ENCODE measurements at places on chromosomes 4 and X.
A peak's percentile ranks its signal among the peaks of the same experiment; 100 is the strongest.

DNA sequence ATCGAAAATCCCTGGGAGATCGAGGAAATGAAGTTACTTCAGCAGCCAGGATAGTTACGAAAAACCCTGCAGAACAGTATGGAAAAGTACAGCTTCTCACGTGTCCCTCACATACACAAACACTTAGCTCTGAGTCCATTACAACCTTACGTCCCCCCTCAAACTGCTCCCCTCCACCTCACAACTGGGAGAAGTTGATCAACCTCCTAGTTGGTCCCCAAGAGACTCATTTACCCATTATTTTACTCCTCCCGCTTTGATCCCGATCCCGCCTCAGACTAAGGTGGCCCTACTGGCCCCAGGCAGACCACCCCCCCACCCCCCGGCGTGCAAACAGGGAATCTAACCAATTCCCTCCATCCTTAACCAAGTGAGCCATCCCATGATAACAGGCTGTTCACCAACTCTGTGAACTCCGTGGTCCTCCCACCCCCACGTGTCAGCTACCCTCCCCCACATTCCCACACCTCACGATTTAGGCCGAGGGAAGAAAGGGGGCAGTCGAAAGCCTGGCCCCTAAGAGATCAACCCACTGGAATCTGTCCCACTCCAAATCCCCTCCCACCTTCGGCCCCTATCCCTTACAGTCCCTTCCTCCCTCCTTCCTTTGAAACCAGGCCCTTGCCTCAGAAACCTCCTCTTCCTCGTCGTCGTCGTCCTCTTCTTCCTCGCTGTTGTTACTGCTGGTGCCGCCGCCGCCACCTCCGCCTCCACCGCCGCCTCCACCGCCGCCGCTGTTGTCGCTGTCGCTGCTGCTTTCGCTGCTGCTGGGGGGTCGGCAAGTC, 755 bp downstream of the ANKRD17 start:
- DNase-seq: no peak

- DNase-seq: no peak
These were observed 206.7 kb downstream of the SHROOM3 start for GRCh38 chr4:76641758-76642157.

DNA sequence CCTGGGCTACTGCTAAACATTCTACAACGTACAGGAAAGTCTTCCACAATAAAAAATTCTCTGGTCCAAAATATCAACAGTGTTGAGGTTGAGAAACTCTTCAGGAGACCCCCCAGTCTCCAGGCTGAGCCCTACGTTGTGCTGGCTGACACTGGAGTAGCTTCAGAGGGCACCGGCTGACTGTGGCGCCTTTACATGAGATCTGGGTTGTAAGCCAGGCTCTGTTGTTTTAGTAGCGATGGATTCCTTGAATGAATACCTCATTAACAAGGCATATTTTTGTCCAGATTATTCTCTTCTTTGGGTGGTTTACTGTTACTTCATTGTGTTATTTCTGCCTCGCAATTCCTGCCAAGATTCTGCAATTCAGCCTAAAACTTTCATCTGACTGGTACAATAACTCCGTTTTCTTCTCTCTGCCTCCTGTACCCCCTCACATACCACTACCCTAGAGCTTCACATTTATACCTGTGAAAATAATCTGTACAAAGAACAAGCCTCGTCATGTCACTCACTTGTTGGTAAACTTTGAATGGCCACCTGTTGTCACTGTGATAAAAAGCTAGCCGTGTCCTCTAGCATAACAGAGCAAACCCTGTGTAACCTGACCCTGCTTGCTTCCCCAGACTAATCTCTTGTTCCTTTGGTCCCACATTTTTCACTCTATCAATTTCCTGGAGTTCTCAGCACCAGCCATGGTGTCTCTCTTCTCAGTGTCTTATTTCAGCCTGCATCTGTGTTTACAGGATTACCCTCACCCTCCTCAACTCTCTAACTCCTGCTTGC, 1476.1 kb upstream of the TENM3 start:
- DNase-seq: no peak

- DNase-seq: no peak
These were observed 6.7 kb upstream of the PPID start for GRCh38 chr4:158729716-158730559.

- no peak for DNase-seq
These were observed 46.5 kb downstream of the ANAPC4 start for GRCh38 chr4:25423548-25423947.

DNA sequence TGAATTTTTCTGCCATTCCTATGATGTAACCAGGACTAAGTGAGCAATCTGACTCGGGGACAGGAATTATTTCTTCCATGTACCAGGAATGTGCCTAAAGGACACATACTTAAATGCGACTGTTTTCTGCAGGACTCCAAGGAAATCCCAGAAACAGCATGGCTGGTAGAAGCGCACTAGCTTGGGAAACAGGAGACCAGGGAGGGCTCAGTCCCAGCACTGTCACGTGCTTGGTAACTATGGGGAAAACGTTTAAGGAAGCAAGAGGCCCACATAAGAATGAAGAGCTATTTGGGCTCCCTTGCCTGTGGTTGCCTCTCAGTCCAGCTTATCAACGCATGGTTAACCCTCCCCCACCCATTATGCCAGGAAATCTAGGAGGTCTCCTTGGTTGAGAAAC, 19.6 kb downstream of the MPP1 start:
- DNase-seq: no peak

GRCh38 chr4:64144994-64145393, 264.3 kb downstream of the TECRL start:
- DNase-seq: no peak

DNA sequence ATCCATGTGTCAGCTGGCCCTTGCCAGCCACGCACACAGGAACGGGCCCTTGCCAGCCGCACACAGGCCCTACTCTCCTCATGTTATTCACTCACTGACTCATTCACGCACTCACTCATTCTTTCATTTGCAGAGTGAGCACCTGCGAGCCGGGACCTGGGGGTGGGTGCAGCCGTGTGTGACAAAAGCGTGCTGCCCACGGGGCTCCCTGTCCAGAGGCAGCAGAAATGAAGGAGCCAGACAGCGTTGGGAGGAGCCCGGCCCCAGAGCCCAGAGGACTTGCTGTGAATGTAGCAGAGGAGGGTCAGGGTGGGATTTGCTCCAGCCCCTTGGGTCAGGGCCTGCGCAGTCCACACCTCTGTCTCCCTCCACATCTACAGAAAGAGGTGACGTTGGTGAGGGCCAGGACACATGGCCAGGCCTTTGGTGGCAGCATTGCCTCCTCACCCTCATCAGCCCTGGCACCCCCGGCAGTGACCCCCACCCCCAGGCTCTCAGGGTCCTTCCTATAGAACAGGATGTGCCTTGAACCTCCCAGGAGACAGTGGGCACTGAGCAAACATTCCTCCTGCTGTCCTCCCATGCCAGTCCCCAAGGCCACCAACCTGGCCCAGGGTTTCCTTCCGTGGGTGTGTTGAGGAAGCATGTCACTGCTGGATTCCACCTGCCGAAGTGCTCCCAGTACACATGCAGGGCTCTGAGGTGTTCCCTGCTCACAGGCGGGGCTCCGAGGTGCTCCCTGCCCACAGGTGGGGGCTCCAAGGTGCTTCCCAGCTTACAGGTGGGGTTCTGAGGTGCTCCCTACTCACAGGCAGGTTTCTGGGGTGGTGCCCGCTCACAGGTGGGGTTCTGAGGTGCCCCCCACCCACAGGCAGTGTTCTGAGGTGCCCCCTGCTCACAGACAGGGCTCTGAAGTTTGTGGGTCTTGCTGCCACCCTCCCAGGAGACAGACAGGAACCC, 105.7 kb downstream of the HMX1 start:
- no peak for DNase-seq

DNA sequence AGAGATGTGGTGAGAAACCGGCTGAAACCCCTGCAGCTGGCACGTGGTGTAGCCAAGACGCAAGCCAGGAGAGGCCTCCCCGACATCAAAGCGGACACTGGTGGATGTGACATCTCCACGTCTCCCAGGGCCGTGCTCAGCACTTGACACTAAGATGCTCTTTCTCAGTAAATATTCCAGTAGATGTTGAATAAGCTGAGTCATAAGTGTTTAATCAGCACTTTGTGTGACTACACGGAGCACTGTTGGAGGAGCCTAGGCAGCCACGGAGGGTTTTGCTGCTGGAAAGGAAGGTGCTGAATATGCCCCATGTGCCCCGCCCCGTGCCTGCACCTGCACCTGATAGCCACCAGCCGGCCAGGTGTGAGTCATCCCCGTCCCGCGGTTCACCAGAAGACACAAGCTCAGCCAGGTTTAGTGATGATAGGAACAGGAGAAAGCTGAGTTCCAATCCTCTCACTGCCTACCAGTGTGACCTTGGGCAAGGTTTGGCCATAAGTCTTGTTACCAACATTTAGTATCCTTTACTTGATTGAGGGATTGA, 29.0 kb upstream of the C4orf50 start:
- no peak for DNase-seq

DNA sequence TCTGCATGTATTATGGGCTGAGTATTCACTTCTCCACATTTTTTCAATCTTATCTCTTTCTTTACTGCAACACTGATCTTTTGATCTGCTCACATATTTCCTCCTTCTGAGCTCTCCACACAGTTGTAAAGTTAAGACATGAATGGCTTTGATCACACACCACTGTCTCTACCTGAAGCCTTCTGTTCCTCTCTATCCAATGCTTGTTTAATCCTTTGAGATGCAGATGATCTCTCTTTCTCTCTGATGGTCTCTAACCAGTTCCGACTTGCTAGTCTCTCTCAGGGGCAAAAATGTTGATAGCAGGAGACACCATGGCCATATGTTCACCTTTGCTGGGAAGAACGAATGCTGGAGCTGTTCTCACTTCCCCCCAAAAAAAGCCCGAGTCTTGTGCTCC, 162.4 kb downstream of the UNC5C start:
- DNase-seq: no peak

- DNase-seq: no peak
These were observed 12.8 kb upstream of the TMSB4X start for GRCh38 chrX:12962041-12962504.

DNA sequence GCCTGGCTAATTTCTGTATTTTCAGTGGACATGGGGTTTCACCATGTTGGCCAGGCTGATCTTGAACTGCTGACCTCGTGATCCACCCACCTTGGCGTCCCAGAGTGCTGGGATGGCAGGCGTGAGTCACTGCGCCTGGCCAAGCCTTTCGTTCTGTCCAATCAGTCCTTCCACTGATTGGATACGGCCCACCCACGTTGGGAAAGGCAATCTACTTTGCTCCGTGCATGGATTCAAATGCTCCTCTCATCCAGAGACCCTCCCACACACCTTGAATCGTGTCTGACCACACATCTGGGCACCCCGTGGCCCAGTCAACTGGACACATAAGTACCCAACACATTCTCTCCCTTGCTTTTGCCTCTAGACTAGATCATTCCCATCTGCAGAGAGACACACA, 74.9 kb downstream of the CRLF2 start:
- DNase-seq: no peak

DNA sequence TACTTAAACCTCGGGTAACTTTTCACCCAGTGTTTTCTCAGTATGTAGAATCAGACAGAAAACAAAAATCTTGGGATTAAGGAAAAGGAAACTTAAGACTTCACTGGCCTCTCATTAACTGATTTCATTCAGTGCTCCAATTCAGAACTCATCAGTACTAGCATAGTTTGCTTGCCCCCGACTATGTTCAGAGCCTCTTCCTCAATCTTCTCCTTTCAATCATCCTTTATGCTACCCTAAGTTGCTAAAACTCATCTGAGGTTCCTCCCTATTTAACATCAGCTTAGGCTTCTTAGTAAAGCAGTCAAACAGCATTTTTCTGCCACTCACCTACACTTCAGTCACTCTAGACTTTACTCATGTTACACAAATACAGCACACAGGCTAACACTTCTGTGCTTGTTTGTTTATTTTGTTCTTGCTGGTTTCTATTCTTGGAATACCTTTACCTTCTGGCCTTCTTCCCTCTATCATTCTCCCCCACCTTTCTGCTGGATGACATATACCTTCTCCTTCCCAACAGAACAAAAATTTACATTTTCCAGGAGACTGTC, 163.0 kb upstream of the TLL1 start:
- DNase-seq: no peak

DNA sequence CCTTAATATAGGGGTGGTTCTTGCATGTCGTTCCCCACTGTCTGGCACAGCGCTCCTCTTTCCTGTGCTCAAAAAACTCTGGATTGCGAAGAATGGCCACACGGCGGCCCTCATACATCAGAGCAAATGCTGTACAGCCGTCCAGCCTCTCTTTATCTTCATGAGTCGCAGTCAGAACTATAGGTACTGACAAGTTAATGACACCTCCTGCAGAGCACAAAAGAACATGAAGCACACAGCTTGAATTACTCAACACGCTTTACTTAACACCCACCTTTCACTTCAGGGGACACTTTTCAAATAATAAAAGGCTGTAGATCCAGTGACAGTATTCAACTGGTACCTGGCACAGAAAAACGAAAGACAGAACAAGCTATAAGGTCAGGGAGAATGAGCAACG, 65.3 kb downstream of the PAPSS1 start:
- no peak for DNase-seq

DNA sequence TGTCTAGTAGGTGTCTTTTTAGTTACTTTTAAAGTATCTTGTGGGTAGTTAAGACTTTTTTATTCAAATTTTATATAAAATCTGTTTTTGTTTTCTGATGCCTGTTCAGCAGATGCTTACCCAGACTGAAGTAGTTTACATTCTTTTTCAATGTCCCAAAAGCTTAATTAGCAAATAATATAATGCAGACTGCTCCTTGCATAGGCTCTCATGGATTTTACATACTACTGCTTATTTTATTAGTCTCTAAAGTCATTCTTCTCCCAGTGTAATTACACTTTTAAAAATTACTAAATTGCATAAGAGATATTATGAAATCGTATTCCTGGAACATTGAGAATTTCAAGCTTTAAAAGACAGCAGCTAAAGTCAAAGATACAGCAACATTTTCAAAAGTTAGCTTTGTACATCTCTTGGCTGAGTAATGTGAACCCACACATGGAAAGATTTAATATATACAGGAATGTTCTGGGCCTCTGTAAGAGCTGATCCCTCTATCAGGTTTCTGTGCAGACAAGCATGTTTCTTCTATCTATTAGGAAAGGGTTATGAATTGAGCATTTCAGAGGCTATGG, 148.4 kb upstream of the SPRY1 start:
- DNase-seq: no peak

GRCh38 chr4:184807256-184807655, 18.5 kb downstream of the ACSL1 start:
- no peak for DNase-seq

- no peak for DNase-seq
These were observed 29.7 kb downstream of the SYNPO2 start for GRCh38 chr4:118918388-118918787.

DNA sequence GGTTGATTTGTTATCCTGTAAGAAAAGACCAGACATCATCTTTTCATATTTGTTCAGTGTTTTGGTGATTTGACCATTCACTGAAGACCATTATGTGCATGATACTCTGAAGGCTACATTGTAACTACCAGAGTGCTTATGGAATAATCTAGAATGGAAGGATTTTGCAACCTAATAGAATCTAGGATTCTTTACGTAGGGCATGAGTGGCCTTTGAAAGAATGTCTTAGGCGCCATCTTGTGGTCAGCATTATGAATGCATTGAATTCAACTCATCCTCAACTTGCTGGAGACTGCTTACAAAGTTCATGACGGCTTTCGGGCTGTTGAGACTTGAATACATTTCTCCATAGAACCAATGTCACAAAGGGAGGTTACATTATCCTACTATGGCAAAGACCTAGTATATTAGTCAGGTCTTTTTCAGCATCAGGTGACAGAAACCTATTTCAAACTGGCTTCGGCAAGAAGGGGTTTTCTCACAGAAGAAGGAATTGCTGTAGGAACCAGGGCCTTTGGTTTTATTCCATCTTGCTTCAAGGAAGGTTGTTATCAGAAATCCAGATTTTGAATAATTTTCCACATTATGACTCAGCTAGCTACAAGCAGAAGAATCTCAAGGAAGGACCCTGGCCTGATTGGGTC, 104.1 kb downstream of the GPAT3 start:
- peak; percentile 15 for DNase-seq

Data from stimulated activated CD4-positive, alpha-beta T cell treated with anti-CD3 and anti-CD28 coated beads, Interleukin-1b, Interleukin-23, amount 100 ng/mL, for 1 hour (primary cell).